Posterior vena cava (tissue), 2 donors: ENCODE measurements at places on chromosomes 3 and 15.
A peak's percentile ranks its signal among the peaks of the same experiment; 100 is the strongest.

DNA sequence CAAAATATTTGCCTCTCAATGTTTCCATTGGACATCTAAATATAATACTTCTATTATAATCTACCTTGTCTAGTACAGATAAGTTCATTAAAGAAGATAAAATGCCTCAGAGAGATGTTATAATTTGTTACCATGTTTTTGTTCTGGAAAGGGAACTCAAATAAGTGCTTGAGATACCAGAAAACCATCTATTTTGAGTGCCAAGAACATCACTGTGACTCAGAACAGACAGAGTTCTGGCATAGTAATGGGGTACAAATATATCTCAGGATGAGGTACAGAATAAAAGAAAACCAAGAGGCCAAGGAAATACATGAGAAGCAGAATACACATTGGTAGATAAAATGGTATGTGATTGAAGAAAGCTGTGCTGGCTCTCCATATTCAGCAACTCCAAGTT, 58.9 kb downstream of the IMPG2 start:
- DNase-seq, result no peak

DNA sequence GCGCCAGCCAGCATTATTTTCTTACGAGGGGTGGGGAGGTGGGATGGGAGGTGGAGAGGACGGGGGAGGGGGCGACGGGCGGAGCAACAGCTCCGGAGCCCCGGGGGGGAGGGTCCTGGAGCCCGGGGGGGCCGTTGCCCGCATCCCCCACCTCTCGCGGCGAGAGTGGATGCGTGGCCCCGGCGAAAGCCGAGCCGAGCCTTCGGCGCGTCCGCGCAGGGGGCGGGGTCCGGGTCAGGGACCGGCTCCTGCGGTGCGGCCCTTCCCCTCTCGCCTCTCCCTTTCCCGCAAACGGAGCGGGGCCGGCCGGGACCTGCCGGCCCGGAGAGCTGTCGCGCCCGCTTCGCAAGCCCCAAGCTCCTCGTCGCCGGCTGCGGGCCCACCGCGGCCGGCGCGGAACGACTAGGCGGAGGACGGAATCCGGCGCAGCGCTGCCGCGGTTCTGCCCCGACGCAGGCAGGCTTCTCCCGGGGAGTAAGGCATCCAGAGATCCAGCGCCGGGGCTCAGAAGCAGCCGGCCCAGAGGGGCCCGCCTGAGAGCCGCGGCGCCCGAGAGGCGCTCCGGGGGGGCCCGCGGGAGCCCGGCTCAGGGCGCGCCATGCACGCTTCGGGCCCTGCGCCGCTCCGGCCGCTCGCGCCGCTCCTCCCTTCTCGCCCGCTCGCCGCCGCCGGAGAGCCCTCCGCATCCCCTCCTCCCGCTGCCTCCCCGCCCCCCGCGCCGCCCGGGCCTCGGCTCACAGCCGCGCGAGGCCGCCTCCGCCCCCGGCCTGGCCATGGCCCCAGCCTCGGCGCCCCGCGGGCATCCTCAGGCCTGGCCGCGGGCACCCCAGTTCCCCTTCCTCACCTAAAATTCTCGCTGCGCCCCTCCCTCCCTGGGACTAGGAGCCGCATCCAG, 459 bp upstream of the ADCY5 start:
- no peak for DNase-seq

GRCh38 chr15:77584201-77584600, 48.5 kb downstream of the LINGO1 start:
- DNase-seq, result no peak

DNA sequence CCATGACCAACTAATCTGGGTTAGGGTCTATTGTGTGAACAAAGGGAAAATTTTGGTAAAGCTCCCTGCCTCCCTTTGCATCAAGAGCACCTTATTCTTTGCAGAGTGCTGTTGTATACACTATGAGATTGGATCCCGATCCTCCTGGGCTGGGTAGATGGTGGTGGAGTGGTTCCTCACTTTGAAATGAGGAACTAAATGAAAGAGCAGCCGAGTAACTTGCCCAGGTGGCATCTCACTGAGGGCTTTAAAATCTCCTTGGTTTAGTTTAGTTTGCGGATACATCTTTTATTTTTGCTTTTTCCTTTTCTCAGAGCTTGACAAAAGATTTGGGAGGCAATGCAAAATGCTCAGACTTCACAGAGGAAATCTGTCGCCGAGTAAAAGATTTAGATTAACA, 19.4 kb downstream of the IDH3A start:
- no peak for DNase-seq

- peak; percentile 47 for DNase-seq
Observed at GRCh38 chr3:14801031-14801430, 17.7 kb upstream of the FGD5 start.
